ENCODE measurements at places on chromosomes 12 and 14. TPM values are rescaled to one million over a fixed set of nuclear protein-coding genes. Genes with fewer than 3 reads are reported as not detected.

DNA sequence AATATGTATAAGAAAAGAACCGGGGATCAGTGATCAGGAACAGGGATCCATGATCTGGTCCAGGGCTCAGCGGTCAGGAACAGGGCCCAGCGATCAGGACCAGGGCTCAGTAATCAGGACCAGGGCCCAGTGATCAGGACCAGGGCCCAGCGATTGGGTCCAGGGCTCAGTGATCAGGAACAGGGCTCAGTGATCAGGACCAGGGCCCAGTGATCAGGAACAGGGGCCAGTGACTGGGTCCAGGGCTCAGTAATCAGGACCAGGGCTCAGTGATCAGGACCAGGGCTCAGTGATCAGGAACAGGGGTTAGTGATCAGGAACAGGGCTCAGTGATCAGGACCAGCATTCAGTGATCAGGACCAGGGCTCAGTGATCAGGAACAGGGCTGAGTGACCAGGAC is 56.3 kb downstream of the TMEM121 start:
- DNase-seq, result no peak

- no peak for DNase-seq
These were observed 41.7 kb upstream of the LTA4H start for GRCh38 chr12:96077081-96077480.

Gene DNAI7
- total RNA-seq, result not detected

Gene CLEC7A
- total RNA-seq, result 0.26 TPM
